Hypothalamus (tissue), 51 donors: ENCODE measurements at places on chromosomes 2 and 18.

- DNase-seq: no peak
Observed at GRCh38 chr2:99317161-99317872, 16.3 kb upstream of the LYG1 start.

- peak; percentile 5 for DNase-seq
Observed at GRCh38 chr2:106020821-106021661, 173.1 kb downstream of the UXS1 start.

DNA sequence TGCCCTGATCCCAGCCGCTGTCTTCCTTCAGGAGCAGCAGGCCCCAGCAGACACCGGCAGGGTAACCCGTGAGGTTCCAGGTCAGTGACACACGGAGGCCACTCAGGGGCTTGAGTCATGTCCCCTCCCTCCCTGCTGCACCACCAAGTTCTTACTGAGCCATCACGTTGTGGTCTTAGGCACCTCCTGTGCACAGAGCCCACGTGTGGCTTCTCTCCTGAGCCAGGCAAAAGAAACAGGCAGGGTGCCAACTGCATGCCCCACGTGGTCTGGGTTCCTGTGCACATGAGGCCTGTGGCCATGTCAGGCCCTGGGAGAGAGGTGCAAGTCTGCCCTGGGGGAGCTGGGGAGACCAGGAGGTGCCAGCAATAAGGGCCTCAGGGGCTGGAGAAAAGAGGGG, 264.8 kb downstream of the KLHL29 start:
- no peak for DNase-seq

- no peak for DNase-seq
Observed at GRCh38 chr2:170213651-170214050, 35.7 kb downstream of the MYO3B start.

DNA sequence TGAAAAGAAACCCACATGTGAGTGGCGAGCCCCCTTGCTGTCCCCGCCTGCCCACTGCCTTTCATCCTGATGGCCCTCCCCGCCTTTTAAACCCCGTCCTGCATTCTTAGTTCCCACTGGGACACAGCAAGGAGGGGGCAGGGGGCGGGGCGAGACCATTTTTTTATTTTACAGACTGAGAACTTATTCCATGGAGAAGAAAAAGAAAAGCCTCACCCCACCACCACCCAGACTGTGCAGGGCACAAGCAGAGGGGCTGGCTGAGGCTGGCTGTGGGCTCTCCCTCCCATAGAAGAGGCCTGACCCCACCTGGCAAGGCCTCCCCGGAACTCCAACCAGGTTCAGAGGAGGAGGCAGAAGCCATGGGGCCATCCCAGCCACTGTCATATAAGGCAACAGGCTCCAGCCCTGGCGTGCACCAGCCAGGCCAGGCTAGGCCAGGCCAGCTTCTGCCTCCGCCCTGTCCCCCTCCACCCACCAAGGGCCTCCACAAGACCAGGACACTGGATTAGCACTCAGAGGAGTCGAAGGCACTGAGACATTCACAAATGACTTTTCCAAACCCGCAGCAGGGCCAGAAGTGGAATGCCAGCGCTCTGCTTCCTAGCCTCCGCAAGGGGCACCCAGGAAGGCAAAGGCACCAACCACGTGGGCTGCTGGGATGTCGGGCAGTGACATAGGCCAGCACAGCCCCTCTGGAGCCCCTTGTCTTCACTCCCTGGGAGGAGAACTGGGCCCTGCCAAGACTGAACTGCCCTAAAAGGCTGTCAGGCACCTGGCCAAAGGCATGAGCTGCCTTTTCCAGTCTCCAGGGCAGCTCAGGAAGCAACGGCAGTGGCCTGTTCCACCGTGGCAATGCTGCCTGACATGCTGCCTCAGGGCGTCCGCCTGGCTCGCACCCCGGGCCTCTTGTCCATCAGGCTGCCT, 37.5 kb upstream of the SEMA4C start:
- DNase-seq: peak; percentile 79

DNA sequence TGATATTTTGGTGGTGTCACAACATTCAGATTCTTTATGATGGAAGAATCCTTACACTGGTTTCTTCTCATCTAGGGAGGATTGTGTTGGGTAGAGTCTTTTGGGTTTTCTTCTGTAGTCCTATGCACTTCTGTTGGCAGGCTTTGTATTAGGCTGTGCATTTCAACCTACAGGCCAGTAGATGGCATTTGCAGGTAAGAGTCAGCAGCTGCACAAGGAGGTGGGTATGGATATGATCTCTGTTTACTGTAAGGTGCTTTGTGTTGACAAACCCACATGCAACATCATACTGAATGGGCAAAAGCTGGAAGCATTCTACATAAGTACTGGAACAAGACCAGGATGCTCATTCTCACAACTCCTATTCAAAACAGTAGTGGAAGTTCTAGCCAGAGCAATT, 656.8 kb downstream of the METTL4 start:
- DNase-seq: no peak

- DNase-seq: no peak
Observed at GRCh38 chr2:198483051-198483450, 678.7 kb downstream of the PLCL1 start.

- DNase-seq: no peak
Observed at GRCh38 chr2:2830576-2830975, 499.5 kb upstream of the MYT1L start.
